Astrocyte of the hippocampus (primary cell): ENCODE measurements at places on chromosomes 1 and 21.

- DNase-seq, result no peak
Measured at GRCh38 chr1:26277719-26278118, 2.2 kb upstream of the SH3BGRL3 start.

- no peak for DNase-seq
Measured at GRCh38 chr1:170239445-170239844, 93.7 kb downstream of the NTMT2 start.

- peak; percentile 37 for DNase-seq
Measured at GRCh38 chr1:180287988-180288705, 58.1 kb downstream of the LHX4 start.

- DNase-seq, result no peak
Measured at GRCh38 chr1:226627924-226628611, 79.5 kb downstream of the STUM start.

DNA sequence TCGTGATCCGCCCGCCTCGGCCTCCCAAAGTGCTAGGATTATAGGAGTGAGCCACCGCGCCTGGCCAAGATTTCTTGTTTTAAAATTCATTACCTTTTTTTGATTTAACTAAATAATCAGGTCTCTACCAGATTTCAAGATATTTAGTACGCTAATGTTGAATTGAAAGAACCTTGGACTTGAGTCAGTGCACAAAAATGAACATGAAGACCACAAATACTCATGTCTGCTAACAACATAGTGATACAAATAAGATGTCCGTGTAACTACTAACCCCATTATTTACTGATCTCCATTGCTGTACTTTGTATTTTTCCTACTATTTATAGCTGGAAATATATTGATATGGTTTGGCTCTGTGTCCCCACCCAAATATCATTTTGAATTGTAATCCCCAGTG lies 16.4 kb downstream of the MPZL1 start:
- peak; percentile 41 for DNase-seq

- DNase-seq, result no peak
Measured at GRCh38 chr1:157842939-157843338, 1.3 kb upstream of the CD5L start.

DNA sequence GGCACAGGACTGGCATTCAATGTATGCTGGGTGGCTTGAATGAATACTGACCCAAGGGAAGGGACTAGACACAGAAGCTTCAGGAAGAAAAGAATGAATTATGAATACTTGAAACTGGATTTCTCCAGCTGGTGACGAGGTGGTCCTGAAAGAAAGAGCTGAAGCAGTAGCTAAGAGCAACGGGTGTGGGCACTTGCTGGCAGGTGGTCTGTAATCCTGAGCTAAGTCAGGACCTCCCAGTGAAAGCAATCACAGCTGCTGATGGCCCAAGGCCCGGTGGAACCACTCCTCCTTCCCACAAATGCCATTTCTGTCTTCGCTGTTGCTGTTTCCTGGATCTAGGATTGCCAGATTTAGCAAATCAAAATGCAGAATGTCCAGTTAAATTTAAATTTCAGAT lies 47.0 kb downstream of the NEK2 start:
- no peak for DNase-seq

DNA sequence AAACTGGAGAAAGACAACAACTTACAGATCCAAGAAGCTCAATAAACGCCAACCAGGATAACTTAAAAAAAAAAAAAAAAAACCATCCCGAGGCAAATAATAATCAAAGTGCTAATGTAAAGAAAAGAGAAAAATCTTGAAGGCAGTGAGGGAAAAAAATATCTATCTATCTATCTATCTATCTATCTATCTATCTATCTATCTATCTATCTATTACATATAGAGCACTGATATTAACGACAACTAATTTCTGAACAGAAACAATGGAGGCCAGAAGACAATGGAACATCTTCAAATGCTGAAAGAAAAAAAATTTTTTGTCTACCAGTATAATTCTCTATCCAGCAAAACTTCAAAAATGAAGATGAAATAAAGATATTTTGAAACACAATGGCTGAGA lies 18.0 kb downstream of the PACC1 start:
- DNase-seq, result no peak

GRCh38 chr1:210681158-210681557 lies 352.5 kb downstream of the HHAT start:
- no peak for DNase-seq

DNA sequence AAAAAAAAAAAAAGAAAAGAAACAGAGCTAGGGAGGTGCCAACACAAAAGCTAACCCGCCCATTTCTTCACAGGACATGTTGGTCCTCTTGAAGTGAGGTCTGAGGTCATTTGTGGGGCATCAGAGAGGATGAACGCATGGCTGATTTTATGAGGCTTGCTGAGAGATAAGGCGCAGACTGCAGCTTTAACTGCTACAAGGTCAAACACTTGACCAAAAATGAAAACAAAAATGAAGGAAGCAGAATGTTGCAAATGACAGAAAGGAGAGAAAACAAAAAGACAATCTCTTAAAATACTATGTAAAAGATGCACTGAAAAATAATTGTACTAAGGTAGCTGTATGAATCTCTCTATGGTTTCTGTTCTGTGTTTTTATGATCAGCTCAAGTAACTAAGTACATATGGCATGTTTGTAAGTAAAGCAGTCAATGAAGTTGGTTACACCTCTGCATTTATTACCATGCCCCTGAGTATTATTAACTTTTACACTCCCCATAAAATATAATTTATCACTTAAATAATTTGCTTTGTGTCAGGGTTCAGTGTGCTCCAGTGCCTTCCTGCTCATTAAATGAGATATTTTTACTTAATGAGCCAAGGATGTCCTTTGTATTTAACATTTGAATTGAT lies 249.1 kb upstream of the NR5A2 start:
- DNase-seq, result no peak

DNA sequence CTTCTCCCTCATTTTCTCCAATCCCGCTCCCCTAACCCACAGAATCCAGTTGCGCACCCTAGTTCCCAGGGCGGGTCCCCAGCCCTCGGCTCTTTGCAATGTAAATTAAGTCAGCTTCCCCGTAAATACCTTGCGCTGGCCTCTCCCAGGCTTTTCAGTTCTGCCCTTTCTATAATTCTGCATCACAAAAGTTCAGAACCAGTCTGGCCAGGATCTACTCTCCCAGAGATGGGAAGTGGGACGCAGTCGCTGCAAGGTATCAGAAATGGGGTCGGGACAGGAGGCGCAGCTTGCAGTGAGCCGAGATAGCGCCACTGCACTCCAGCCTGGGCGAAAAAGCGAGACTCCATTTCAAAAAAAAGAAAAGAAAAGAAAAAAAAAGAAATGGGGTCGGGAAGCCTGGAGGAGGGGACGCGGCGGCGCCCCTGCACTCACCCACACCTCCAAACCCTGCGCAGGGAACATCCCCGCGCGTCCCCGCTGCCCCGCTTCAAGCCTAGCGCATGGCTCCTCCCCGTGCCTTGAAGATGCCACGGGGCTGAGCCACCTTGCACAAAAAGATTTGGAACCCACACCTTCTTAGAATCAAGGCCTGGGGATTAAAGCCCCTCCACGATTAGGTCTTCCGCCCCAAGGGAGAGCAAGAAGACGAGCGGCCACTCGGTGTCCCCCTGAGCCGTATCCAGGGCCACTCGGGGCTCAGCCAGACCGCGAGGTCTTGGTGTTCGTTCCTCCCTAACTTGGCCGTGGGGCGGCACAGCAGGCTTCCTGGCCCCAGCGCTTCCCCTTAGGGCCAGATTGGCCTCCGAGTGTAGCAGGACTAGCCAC lies 27.2 kb upstream of the ITLN2 start:
- DNase-seq, result no peak

- DNase-seq, result no peak
Measured at GRCh38 chr1:223326776-223327175, 37.2 kb downstream of the SUSD4 start.

GRCh38 chr21:29376556-29376955 lies 77.8 kb downstream of the BACH1 start:
- no peak for DNase-seq

GRCh38 chr1:197448121-197448779 lies 180.2 kb downstream of the CRB1 start:
- no peak for DNase-seq

DNA sequence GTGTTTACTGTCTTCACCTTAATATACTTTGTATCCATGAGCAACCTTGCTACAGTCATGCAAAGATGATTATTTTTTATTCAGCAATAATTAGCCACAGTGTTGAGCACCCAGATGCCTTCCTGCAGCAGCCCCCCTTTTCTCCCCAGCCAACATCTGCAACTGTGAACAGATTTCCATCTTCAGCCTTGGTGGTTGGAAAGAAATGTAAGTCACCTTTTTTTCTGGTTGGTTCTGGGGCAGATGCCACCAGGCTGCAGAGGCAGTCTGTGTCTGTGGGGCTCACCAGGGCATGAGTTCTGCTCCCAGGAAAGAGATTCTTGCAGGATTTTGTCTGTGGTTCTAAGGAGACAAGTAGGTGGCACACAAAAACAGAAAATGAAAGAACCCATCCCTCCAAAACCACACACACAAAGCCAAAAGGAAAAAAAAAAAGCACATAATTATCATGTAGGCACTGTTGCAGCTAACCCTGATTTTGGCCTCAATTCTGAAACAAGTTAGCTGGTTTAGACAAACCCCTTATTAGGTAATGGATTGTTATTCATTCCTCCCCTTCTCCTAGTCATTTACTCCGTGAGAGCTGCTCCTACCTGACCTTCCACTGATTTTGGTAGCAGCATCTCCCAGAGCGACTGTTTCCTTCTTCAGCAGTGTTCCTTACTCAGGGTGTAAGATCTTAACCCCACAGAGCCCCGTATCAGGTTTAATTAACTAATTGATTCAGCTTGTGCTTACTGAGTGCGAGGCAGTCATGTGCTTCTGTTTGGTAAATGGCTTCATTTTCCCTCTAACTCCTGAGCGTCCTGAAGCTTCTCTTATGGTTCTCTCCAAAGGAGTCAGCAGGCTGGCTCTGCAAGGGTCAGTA lies 36.5 kb downstream of the GALNT2 start:
- DNase-seq, result no peak

DNA sequence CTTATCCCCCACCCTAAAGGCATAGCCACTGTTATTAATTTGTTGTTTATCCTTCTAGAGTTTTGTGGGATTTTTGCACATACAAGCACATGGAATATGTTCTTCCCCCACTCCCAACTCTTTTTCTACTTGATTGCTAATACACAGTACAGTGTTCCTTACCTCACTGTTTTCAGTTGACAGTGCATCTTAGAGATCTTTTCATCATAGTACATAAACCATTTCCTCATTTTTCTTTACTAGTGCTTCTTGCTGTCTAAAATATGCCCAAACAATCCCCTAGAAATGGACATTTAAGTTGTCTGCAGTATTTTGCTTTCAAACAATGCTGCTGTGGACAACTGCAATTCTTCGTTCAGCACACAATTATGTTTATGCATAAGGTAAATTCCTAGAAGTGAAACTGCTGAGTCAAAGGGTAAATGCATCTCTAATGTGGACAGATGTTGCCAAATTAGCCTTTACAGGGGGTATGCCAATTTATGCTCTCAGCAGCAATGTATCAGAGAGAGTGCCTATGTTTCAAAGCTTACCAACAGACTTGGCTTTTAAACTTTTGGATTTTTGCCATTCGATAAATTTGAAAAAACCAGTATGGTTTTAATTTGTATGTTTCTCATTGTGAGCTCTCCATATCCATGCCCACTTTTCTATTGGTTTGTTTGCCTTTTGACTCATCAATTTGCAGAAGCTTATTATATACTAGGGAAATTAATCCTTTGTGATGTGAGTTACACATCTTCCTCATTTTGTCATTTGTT lies 132.6 kb downstream of the MRPS6 start:
- no peak for DNase-seq

DNA sequence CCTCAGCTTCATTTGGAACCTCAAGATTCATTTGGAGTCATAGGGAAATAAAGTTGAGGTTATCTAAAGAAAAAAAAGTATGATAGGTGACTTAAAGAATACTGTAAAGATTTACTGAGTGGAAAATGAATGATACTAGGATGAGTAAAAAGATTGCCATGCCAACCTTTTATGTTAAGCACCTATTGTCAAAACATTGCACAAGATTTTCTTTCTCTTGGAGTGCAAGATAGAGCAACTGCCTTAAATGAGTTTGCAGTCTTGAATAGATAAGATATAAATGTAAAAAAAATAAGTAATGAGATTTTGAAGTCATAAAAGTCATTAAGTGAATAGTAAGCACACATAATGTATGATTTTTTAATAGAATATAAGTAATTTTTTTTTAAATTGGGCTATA lies 5.1 kb upstream of the ANGPTL1 start:
- DNase-seq, result no peak

- peak; percentile 63 for DNase-seq
Measured at GRCh38 chr1:48246727-48247126, 24.2 kb downstream of the SLC5A9 start.

GRCh38 chr1:111463029-111463683 lies 10.6 kb upstream of the C1orf162 start:
- DNase-seq, result peak; percentile 44

GRCh38 chr1:24490101-24490781 lies 12.4 kb upstream of the RCAN3 start:
- no peak for DNase-seq

DNA sequence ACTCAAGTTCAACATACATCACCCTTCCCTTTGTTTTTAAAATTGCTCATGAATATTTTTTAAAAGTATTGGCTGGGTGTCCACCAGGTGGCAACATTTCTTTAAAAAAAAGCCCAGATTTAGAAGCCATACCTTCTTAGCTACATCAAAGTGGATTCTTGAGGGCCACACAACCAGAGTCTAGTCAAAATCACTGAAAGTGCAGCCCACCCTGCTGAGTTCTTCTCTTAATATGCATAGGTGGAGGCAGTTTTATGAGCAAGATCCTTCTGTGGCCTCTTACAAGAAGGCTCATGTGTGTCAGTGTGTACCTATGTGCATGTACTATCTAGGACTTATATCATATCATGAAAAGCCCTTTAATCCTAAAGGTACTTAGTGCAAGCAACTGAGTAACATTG lies 16.9 kb upstream of the GNG12 start:
- DNase-seq, result peak; percentile 68

DNA sequence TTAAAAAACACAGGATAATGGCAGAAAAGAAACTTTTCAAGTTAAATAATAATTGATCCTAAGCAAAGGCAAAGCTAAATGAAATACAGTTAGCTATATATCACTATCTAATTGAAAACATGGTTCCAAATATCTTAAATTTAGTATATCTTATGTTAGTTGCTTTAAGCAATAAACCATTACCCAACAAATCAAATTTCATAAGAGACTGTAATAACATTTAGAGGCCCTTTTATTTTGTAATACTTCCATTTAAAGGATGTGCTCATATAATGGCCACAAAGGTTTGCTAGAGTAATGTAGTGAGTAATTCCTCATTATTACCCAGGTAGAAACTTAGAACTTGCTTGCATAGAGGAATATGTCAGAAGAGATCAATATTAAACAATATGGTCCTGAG lies 32.3 kb downstream of the RPL5 start:
- DNase-seq, result no peak

DNA sequence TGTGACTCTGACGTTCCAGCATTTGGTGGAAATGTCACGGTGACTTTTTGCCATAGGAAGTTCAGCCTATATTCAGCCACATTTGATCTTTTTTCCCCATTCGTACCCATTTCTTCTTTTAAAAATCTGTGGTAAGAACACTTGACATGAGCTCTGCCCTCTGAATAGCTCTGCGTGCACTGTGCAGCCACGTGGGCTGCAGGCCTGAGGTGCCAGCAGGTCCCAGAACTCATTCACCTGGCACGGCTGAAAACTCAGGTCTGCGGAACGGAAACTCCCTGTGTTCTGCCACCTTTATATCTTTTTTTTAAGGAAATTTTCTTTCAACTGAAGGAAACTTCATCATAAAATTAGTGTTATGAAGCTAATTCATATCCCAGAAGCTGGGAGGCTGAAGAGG lies 28.6 kb downstream of the CEP104 start:
- no peak for DNase-seq

GRCh38 chr1:52402860-52403240 lies 1.4 kb downstream of the ORC1 start:
- no peak for DNase-seq

GRCh38 chr21:40901691-40902090 lies 54.7 kb upstream of the DSCAM start:
- peak; percentile 33 for DNase-seq
